ENCODE measurements at places on chromosomes 7 and 10. TPM values are rescaled to one million over a fixed set of nuclear protein-coding genes. Genes with fewer than 3 reads are reported as not detected.

DNA sequence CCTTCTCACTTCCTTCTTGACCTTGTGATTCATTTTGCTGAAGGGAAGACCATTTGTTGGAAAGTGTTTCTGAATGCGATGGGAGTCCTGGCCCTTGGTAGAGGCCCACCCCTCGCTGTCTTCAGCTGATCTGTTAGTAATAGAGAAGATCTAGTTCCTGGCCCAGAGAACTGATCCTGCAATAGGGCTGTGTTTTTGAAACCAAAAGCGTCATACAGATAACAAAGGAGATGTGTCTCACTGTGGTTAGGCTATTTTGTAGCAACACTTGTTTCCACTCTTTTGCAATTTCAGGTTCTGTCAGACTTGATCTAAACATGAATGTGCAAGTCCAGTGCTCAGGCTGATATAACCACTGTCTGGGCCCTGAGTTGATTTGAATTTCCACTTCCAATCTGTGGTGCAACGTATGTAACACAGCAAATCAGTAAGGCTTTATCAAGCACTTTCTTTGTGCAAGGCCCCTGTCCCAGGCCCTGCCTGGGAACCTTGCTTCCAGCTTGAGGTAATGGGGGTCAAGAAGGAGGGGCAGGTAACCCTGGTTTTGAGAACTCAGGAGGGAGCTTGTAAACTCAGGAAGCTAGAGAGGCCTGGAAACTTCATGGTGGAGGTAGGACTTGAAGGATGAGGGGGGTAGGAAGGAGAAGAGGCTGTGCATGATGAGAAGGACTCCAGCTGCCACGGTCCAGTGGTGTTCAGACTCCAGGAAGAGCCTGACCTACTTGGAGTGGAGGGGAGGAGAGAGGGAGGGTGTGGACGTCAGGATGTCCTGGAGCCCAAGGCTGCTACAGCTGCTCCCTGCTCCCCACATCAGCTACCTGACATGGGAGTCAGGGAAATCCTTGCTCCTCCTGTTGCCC is 42.2 kb upstream of the SRGN start:
- peak; percentile 79 for DNase-seq

Gene EPHA1
- not detected for total RNA-seq

DNA sequence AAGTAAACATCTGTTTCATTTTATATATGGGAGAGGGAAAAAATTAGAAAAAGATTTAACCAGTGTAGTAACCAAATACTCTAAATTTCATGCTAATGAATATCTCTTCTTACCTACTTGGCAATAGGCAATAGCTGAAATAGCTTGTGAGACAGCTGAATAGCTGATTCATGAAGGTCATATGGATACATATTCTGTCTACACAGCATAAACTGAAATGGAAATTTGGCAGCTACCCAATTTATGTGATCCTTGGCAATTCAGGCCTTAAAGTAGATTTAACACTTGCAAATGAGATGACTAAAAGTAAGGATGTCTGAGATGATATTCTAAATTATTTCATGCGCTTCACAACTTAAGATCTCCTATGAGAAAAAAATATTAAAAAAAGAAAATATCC is 261.2 kb upstream of the SEMA3A start:
- peak; percentile 37 for DNase-seq

DNA sequence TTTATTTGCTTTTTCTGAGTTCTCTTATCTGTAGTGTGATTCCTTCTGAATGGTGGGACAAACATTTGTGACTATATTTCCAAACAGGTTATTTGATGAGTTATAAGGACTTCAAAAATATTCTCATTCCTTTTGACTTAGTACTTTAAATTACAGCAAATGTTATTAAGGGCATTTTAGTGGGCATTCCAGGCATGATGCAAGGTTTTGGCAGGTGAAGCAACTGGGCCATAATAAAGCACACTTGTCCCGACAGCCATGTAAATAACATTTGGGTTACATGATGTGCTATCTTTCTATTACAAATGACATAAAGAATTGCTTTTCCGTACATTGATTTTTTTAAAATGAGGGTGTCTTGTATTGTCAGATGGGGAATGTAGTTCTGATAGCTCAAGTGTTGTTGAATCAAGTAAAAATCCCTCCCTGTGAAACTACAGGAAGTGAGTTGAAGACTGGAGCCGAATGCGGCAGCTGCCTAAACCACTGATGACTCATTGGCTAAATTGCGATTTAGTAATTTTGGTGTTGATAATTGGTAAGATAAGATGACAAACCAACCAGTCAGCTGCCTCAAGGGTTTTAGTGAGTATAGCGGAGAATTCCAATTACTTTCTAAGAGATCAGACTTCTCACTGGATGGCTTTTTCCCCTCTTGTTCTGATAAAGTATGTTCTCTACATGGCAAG is 231.3 kb upstream of the NPY start:
- DNase-seq = peak; percentile 17

GRCh38 chr7:17983221-17984062 is 43.1 kb upstream of the SNX13 start:
- no peak for DNase-seq

Gene LIPF
- total RNA-seq = not detected

GRCh38 chr10:28554009-28554408 is 21.1 kb downstream of the WAC start:
- no peak for DNase-seq

Gene OR9A4
- not detected for total RNA-seq

Gene RBAK
- 10.2 TPM for total RNA-seq

DNA sequence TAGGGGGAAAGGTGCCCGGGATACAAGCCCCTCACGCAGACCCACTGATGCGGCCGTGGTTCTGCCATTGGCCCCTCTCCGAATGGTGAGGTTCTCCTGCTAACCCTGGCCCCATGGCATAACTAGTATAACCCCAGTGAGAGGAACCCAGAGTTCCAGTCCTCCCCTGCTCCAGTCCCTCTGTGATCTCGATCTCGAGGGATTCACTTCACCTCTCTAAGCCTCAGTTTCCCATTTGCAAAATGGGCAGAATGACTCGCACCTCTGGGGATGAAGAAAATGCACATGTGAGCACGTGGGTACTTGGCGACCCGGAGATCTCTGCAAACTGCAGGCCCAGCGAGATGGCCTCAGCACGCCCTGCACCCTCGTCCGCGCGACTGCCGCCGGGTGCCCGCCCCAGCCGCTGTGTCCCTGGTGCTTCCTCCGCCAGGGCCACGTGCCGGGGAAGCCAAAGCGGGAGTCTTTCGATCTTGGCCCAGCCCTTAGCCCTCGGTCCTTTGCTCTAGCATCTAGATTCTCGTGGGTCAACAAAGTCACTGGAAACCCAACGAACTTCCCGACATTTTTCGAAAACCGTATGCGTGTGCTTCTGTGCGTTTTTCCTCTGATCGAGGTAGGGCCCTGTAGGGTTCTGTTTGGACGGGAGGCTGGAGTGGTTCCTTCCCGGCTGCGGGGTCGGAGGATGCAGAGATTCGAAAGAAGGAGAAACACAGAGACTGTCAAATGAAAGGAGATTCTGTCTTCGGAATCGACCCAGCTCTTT is 169.8 kb downstream of the UBE2H start:
- peak; percentile 4 for DNase-seq

DNA sequence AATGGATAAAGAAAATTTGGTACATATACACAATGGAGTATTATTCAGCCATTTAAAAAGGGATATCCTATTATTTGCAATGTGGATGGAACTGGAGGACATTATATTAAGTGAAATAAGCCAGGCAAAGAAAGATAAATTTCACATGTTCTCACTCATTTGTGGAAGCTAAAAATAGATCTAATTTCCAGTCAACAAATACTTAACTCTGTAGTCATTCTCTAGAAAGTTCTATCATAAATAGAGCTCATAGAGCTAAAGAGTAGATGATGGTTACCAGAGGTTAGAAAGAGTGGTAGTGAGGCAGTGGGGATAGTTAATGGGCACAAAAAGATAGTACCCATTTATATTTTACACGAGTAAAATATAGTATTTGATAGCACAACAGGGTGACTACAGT is 104.2 kb upstream of the SLC13A1 start:
- DNase-seq = no peak

DNA sequence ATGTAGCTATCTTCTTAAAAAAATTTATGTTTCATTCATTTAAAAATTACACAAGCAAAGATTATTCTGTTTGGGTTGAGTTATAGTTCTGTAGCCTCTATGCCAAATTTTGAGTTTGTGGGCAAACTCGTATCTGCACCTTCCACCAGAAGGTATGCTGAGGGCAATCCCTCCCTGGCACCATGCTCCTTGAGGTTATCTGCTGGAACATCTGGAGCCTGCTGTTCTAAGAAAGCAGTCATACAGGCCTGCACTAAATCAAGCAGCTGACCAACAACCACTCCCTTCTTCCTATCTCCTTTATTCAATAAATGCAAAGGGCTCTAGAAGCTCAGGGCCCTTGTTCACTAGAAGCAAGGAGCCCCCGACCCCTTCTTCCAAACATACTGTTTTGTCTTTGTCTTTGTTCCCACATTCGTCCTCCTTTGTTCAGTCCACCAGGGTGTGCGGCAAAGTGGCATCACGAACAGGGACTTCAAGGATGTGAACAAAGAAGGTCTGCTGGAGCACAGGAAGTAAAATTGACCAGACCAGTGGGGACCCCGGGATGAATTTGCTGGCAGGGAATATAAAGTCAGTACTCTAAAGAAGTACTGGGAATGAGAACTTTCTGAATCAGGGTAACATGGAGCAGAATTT is 36.4 kb downstream of the OR13A1 start:
- DNase-seq = no peak

- DNase-seq = no peak
Measured at GRCh38 chr7:35521941-35522340, 173.0 kb downstream of the HERPUD2 start.

Gene HABP2
- total RNA-seq = not detected

- DNase-seq = no peak
Measured at GRCh38 chr7:39810710-39811109, 139.3 kb upstream of the CDK13 start.

Gene GSTO2
- total RNA-seq = 3.4 TPM

- DNase-seq = peak; percentile 47
Measured at GRCh38 chr7:30040938-30041337, 12.7 kb downstream of the PLEKHA8 start.

GRCh38 chr10:76117949-76118348 is 686.5 kb downstream of the LRMDA start:
- DNase-seq = peak; percentile 19

DNA sequence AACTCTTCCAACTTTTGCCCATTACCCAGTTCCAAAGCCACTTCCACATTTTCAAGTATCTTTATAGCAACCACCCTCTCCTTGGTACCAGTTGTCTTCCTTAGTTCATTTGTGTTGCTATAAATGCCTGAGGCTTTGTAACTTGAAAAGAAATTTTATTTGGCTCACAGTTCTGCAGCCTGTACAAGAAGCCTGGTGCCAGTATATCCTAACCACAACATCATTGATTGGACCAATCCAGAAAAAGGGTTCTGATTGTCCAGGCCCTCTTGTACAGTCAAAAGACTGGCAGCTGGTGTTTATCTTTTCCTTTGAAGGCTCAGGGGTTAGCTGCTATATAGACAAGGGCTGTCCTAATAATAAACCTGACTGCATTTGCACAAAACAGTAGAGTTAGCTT is 21.1 kb upstream of the ABCC2 start:
- DNase-seq = no peak

DNA sequence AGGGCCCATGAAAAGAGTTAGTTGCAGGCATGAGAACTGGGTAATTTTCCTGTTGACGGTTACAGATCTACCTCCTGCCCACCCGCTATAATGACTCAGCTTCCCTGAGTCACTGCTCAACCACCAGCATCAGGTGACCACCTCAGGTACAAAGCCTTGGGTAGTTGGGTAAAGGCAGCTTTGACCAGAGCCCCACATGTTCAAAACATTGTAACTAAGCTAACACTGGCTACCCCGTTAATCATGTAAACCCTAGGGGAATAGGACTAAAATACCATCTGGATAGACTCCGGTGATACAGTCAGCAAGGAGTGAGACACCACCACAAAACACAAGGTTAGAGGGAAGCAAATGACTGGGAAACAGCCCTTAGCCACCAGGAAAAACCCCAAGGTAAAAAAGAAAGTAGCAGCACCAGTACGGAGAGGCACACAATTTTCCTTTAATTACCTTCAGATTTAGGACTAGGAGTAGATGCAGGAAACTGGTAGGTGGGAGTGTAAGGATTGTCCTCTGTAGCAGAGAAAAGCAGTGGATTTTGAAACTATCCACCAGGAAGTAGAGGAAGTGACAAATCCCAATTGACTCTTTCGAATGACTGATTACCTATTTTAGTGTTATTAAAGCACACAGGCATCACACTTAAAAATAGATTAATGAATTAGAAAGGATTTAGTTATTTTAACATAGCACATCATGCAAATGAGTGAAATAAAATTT is 103.5 kb upstream of the PDLIM1 start:
- DNase-seq = no peak

DNA sequence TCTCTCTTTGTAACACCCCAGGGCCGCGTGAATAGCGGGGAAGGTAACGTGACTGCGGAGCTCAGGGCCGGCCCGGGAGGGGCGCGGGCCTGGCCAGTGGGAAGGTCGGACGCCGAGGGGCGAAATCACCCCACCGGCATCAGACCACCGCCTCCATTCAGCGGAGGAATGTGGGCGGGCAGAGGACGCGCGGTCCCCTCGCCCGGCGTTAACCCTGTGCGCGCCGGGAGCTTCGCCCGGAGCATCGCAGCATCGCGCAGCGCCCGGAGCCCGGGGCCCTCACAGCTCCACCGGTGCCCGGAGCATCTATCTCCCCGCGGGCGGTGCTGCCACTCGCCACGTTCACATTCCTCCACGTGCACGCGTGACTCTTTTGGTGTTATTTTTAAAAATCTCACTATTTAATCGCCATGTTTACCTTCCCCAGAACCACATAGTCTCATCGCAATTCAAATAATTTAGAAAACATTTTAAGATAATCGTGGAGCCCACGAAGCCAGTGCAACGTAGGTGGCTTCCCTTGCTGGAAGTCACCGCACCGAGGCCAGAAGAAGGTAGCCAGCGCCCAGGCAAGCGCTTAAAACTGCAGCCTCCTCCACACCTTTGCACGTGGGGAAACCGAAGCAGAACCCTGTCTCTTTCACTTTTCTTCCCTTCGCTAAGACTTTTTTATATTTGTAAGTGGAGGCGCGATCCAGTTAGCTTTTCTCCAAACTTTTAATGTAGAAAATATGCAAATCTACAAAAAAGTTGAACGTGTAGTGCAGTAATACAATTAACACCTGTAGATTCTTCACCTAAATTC is 21.8 kb downstream of the FGFBP3 start:
- DNase-seq = peak; percentile 36

- DNase-seq = no peak
Measured at GRCh38 chr10:53624722-53625121, 852.1 kb upstream of the MBL2 start.

Gene PON1
- total RNA-seq = not detected

Gene CLEC2L
- total RNA-seq = not detected

- DNase-seq = peak; percentile 71
Measured at GRCh38 chr10:290026-290725, 154.9 kb downstream of the ZMYND11 start.

DNA sequence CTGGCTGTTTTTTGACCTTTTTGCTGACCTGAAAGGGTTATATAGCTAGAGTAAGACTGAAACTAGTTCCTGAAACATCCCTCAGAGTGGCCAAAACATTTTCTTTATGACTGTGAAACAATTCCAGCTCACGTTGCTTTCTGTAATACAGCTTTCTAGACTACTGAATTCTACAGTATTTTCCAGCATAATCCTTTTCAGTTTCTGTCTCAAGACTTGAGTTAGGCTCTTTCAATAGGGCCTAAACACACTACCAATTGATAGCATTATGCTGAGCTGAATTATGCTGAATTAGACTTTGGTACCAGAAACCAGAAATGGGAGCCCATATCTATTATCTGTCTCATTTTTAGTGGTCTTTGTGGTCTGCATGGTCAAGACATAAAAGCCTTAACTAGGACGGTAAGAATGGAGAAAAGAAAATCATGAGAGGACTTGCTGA is 72.6 kb downstream of the EPDR1 start:
- no peak for DNase-seq

Gene EPO
- total RNA-seq = not detected

Gene CALHM3
- total RNA-seq = not detected
